Calu3 (cell line): ENCODE measurements at places on chromosomes 2 and 18. TPM values are rescaled to one million over a fixed set of nuclear protein-coding genes. Genes with fewer than 3 reads are reported as not detected.
A peak's percentile ranks its signal among the peaks of the same experiment; 100 is the strongest.

The DSG1 gene
- total RNA-seq = not detected in 2 replicates

The TP53I3 gene
- total RNA-seq = 13.9 TPM in 2 replicates

The REG3G gene
- not detected in 2 replicates for total RNA-seq

The STPG4 gene
- total RNA-seq = 12.7 and 14.4 TPM in 2 replicates

The L3MBTL4 gene
- total RNA-seq = 2.1 and 2.4 TPM in 2 replicates

The TCF23 gene
- not detected in 2 replicates for total RNA-seq

DNA sequence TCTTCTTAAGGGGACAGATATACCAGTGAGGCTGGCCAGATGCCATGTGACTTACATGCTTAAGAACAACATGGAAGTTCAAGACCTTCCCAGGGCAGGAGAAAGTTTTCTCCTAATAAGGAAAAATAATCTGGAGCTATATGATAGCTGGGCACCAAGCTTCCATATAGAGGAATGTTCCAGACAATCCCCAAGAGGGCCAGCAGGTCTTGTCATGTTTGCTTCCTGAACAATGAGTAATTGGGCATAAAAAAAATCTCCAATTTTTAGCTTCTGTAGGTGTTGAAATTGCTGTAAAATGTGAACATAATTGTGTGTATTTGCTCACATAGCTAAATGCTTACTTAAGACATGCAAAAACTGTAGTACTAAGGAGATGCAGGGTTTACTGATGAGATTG lies 809.5 kb upstream of the PIK3C3 start:
- no peak for DNase-seq

- DNase-seq = no peak
Observed at GRCh38 chr18:709771-710170, 2.7 kb downstream of the ENOSF1 start.

- DNase-seq = no peak
Observed at GRCh38 chr18:46161703-46162396, 57.7 kb downstream of the HAUS1 start.

DNA sequence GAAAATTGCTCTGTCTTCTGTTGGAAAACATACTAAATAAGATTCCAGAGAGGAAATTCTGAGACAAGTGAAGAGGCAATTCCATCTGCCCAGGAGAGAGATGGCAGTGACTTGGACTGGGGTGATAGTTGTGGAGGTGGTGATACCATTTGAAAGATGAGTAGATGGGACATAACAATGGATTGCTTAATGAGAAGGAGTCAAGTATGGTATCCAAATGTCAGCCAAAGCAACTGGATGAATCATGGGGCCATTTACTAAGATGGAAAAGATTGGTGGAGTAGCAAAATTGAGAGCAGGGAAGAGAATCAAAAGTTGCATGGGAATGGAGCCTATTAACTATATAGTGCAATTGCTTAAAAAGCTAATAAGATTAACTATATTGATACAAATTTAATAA lies 222.1 kb downstream of the ETAA1 start:
- no peak for DNase-seq

- no peak for DNase-seq
Observed at GRCh38 chr18:9022397-9023155, 79.9 kb upstream of the NDUFV2 start.

DNA sequence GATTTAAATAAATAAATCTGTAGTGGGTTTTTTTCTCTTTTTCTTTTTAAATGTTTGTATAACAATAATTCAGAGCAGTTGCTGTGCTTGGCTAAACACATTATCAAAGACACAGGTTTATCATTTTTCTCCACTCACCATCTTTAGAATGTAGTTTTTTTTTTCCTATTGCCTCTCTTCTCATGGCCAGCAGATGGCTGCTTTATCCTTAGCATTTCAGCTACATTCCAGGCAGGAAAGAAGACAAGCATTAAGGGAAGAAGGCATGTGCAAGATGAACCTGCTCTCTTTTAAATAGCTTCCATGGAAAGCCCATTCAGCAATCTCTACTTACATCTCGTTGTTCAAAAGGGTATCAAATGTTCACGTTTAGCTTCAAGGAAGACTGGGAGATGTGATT lies 42.6 kb downstream of the ARHGAP15 start:
- DNase-seq = no peak

DNA sequence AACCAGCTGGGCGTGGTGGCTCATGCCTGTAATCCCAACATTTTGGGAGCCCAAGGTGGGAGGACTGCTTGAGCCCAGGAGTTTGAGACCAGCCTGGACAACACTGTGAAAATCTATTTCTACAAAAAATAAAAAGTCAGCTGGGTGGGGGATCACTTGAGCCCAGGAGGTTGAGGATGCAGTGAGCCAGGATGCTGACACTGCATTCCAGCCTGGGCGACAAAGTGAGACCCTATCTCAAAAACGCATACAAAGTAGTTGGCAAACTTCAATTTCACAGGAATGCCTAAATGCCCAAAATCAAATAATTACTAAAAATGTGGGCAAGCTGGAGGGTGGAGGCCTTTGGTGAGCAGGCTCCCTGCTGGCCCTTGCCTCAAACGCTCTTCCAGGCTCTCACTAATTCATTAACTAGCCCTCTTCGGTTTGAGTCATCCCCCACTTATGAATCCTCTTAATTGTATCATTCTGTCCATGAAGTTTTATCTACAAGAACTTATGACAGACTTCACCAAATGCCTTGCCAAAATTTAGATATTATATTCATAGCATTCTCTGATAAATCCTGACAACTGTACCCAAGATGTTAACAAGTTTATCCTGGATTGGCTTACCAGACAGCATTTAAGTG lies 68.7 kb upstream of the ZFP36L2 start:
- DNase-seq = no peak

DNA sequence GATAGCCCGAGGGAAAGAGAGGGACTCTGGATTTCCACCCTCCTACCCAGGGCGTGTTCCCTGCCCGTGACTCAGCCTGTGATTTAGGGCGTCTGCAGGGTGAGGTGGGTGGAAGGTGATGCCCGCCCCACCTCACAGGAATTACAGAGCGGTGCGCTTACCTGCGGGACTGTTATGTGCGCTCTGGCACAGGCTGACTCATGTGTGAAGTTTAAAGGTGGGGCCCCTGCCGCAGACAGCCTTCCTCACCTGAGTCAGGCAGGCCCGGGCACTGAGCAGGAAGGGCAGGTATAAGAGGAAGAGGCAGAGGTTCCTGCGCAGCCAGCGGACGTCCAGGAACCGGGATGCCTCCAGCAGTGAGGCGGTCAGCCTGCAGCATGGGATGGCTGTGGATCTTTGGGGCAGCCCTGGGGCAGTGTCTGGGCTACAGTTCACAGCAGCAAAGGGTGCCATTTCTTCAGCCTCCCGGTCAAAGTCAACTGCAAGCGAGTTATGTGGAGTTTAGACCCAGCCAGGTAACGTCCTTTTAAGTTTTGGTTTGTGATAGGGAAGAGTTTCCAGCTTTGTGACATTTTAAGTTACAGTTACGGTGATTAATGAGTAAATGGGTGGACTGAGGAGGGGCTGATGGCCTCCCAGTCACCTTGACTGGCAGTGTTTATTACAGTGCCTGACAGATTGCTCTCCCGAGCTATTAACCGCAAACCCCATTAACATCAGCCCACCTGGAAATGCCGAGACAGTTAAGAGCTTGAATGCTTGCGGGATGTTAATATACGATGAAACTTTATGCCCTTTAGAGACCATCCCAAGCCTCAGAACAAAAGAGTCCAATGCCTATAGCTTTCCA lies 141.6 kb upstream of the TTC39C start:
- peak; percentile 92 for DNase-seq

DNA sequence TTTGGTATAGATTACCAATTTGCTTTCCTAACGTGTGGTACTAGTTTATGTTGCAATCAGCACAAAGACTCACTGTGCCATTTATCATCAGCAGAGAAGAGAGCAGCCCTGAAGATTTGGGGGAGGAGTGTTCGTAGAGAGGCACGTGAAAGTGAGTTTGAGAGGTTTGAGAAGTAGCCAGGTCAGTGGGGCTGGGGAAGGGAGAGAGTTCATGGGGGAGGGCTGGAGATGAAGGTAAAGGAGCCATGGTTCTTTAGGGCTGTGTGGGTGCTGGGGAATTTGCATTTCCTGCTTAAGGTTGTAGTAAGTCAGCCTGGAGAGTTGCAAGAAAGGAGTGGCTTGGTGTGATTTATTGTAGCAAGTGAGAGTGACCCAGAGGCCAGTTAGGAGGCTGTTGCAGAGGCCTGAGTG lies 172.1 kb downstream of the NEDD4L start:
- DNase-seq = peak; percentile 59

DNA sequence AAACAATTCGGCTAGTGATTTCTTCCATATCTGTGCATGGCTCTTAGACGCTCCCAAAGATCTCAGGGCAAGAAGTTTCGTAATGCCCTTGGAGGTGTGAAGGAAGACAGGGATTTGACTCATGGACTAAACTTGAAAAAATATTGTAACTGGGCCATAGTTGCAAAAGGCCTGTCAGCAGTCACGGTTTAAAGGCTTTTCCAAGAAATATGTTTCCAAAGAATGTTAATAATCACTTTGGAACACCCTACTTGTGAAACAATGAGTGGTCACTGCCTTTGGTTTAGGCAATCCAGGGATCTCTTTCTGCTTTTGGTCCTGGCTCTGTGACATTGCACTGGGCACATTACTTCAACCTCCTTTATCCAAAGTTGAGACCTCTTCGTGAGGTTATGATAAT lies 102.5 kb upstream of the RASGRP3 start:
- DNase-seq = no peak

DNA sequence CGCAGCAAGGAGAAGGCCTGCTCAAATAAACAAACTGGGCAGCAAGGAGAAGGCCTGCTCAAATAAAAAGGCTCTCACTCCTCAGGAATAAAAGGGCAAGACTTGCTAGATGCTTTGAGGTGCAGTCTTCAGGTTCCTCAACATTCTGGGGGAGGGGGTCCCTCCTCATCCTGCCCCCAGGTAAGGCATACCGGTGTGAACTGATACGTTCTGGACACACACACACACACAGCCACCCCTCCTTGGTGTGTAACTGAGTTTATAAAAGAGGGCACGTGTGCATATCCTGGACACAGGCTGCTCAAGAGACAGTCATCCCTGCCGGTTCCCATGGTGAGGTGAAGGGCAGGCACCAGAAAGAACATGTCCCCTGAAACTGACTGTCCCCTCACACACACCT lies 4.5 kb downstream of the TEX261 start:
- no peak for DNase-seq

DNA sequence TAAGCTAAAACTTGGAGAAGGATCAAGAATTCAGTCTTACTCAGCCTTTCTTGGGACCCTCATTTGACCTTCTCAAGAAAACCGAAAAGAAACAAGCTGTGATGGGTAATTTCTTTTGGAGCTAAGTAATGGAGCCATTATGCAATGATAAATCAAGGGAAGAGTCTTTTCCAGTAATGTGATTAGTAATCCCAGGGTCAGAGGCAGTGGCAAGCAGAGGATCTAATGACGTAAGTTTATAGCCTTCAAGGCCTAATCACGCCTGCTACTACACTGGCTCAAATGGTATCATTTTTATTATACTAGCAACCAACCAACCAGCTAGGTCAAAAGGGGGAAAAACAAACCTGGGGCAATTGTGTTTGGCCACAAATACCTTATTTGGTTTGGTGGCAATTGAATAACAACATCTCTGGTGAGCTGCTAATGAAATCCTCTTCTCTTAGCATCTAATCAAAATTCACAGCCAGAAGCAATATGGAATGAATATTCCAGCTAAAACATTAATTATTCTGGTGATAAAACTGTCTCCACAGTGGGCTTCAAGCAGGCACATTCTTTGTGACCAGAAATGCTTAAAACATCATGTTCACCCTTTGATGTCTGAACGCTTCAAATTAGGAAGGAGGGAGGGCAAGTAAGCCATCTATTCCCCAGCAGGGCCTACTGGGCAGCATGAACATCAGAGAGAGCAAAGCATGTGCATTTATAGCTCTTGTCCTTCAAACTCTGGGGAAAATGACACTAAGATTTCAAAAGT lies 114.9 kb upstream of the SULT1C3 start:
- no peak for DNase-seq
